ENCODE measurements at places on chromosomes 1 and 21. TPM values are rescaled to one million over a fixed set of nuclear protein-coding genes. Genes with fewer than 3 reads are reported as not detected.

PROK1 gene
- not detected for total RNA-seq

RAP1GAP gene
- under 0.01 TPM for total RNA-seq

BLACAT1 gene
- total RNA-seq, result under 0.01 TPM

DNA sequence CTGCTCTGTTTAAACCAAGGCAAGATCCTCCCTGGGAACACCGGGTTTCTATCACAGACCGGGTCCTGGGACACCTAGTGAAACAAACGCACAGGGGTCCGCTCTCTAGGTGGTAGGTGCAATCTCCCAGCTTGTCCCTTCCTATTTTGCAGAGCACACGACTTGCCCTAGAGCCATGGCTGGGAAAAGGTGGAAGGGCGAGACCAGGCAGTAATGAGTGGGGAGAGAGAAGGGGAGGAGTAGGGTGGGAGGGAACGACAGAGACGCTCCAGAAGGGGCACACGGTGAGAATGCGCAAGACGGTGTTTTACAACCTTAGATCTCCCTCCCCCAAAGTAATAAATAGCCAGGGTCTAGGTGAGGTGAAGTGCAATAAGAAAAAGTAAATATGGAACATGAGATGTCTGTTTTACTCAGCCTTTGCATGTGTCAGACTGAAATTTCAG, 9.3 kb upstream of the ARHGAP29 start:
- no peak for DNase-seq

- no peak for DNase-seq
These were observed 162.8 kb upstream of the IVNS1ABP start for GRCh38 chr1:185479796-185480195.

GRCh38 chr1:65420590-65421350, at the start of the genes LEPR and LEPROT:
Gene LEPR, plus strand, starts transcription at chr1:65420668. Its CDS starts 144,898 bp downstream, at chr1:65565566.
Gene LEPROT, plus strand, starts transcription at chr1:65420668. Its CDS starts 57 bp downstream, at chr1:65420725.
- DNase-seq, result peak; percentile 38

- DNase-seq, result no peak
These were observed 21.9 kb upstream of the MNDA start for GRCh38 chr1:158809256-158809655.

GRCh38 chr1:223000632-223001031, 142.4 kb downstream of the TLR5 start:
- DNase-seq, result no peak

- no peak for DNase-seq
These were observed 70.9 kb upstream of the PPP2R5A start for GRCh38 chr1:212214325-212214724.

DNA sequence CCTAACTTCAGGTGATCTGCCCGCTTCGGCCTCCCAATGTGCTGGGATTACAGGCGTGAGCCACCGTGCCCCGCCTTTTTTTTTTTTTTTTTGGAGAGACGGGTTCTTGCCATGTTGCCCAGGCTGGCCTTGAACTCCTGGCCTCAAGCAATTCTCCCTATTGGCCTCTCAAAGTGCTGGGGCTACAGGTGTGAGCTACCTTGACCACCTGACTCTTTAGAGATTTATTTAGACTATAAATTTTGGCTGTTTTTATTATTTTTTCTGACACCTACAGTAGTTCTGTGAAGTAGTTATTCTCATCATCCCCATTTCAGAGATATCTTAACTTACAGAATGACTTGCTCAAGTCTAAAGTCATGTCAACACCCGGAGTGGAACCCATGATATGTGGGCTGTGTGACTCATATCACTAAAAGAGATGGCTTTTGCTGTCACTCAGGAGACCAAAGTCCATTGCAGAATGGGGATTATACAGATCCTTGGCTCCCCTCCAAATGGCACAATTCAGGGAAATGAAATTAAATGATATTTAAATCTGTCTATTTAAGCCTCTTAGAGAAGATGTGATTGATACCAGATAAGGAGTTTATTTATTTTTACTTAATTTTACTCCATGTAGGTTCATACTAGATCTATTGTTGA, 93.2 kb downstream of the CTH start:
- no peak for DNase-seq

DNA sequence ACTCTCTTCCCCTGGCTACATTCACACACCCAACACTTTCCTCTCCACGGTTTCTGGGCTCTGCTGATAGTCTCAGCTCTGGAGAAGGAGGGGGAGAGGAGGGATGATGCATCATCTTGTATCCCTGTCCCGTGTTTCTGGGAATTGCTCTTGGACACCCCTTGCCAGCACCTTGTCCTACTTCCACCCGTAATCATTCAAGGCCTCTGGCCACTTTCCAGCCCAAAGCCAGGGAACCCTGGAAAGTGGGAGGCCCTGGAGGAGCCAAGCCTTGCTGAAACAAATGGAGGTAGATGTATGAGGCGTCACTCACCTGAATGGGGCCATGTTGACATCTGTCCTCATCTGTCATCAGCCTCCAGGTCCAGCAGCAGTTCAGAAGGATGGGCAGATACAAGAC, 4.4 kb downstream of the PLEKHO1 start:
- DNase-seq, result no peak

All from IMR-90 (cell line).